Stimulated activated CD4-positive, alpha-beta T cell treated with anti-CD3 and anti-CD28 coated beads, Interleukin-1b, Interleukin-23, amount 100 ng/mL, for 48 hours (primary cell): ENCODE measurements at places on chromosomes 2 and 18.

DNA sequence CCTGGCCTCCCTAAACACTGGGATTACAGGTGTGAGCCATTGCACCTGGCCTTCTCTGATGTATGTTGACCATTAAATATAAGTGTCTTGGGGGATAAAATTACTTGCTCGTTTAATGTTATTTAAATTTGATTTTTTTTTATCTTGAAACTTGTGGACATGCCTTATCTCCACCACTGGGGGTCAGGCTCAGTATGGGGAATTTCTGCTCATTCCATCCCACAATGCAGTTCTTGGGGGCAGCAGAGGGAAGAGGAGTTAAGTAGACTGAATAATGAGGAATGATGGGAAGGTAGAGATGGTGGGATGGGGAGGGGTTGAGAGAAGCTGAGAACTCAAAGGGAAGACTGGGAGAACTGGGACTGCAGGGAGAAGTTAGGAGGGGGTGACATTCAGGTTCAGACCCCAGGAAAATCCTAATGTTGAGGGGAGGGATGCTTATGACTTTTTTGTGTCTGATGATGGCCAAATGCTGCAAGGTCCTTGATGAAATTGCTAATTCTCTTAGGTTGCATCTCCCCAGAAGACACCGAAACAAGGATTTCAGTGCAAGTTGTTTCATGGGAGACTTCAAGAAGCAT, 174.2 kb downstream of the MIB1 start:
- DNase-seq = no peak

- no peak for DNase-seq
Observed at GRCh38 chr2:204205538-204205937, 269.0 kb downstream of the ICOS start.

- no peak for DNase-seq
Observed at GRCh38 chr18:9750606-9751304, 42.7 kb downstream of the RAB31 start.

DNA sequence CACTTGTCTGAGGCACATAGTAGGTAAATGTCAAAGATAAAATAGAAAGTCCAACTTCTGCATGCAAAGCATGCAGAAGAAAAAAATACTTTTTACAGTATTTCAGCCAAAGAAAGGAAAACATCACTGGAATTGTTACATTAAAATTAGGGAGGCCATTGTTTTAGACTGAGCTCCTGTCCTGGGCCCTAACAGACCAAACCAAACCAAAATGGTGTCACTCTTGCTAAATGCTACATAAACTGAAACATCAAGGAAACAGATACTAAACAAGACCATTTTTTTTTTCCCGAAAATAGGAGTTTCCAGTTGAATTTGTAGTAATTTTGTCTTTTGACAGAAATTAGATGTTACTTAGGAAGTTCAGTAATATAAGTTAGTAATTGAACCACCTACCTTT, 508.8 kb downstream of the DSC3 start:
- no peak for DNase-seq

DNA sequence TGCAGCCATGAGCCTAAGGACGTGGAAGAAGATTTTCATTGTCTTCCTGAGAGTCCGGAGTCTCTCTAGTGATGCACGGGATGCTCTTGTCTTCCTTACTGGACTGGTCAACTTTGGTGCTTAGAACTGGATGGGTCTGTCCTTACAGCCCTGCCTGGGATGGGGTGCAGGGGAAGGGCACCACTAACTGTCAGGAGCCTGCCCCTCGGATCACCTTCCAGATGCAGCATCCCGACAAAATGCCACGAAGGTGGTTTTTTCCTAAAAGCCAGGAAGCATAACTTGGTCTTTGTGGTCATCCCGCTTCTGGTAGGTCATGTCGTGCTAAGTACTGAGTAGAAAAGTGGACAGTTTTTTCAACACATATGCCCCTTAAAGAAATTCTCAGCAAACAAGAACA, 207.4 kb upstream of the TWIST2 start:
- DNase-seq = no peak

DNA sequence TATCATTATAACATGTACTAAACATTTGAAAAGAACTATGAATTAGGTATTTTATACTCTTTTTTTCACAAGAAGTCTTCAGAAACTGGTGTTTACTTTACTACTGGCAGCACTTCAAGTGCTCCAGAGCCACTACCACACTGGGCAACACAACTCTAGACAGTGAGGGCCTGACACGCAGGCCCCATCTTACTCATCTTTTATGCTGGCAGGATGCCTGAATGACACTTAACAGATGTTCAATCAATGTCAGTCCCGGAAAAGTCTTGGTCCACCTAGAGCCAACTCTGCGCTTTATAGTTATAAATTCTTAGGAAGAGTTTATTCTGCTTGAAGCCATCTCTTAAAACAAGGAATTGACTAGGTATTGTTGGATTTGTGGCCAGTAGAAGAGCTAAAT, 8.7 kb upstream of the WIPF1 start:
- peak; percentile 55 for DNase-seq

- DNase-seq = no peak
Observed at GRCh38 chr2:568639-569235, 108.5 kb downstream of the TMEM18 start.

GRCh38 chr2:85485815-85486214, 53.2 kb upstream of the MAT2A start:
- no peak for DNase-seq

DNA sequence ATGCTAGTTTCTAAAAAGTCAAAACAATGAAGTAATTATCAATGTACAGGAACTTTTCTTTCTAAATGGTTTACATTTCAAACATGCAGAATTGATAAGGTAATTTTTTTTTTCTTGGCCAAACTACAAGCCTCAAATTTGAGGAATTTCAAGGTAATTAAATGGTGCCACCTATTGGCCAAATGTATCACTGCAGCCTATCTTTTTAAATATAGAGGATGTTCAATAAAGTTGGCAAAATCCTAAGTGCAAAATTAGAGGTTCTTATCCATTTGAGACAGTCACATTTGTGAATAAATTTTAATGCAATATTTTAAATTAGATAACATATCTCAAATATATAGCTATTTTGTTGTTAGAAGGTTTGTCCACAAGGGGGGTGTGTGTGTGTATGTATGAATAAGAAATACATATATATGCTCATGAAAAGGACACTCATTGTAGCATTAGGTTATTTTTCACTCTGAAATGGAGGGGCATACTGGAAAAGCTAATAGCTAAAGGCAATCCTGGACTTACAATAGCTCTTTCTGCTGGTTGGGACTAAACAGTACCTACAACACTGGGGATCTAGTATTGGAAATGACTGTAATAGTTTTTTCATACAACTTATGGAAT, 26.2 kb downstream of the MMADHC start:
- no peak for DNase-seq

GRCh38 chr2:12455661-12456060, 261.1 kb upstream of the TRIB2 start:
- no peak for DNase-seq

- DNase-seq = peak; percentile 56
Observed at GRCh38 chr2:157245846-157246764, 11.4 kb upstream of the GALNT5 start.

GRCh38 chr2:230721712-230722111, 9.1 kb downstream of the CAB39 start:
- DNase-seq = no peak

GRCh38 chr2:172775319-172775718, 39.7 kb downstream of the RAPGEF4 start:
- no peak for DNase-seq

GRCh38 chr18:43442571-43442970, 165.3 kb upstream of the SYT4 start:
- no peak for DNase-seq

DNA sequence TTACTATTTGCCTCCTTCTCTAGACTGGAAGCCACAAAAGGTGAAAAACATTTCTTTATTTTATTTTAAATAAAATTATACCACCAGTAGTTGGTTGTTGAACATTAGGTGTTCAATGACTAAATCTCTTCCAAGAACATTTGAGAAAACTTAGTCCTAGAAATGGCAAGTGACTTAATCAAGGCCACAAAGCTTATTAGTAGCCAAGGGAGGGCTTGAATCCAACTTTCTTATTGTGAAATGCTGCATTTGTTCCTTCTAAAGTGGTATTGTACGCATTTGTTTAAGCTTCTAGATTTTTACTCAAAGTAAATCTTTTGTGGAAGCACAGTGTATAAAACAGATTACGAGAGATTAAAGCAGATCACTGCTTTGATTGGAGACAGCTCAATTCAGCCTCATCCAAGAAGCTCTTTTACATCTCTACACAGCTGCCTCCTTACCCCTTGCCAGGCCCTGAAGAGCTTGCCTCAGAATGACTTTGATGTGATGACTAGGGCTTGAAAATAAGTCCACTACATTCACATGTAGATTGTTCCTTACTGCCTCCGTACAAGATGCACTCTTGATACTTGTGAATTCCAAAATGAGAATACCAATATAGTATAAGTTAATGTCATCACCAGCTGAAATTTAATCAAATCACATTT, 244.8 kb downstream of the XIRP2 start:
- DNase-seq = no peak

GRCh38 chr2:134234535-134234934, 19.3 kb upstream of the MGAT5 start:
- DNase-seq = no peak

- no peak for DNase-seq
Observed at GRCh38 chr2:43146083-43146482, 80.3 kb downstream of the ZFP36L2 start.

GRCh38 chr18:7896161-7896560, 329.0 kb downstream of the PTPRM start:
- DNase-seq = no peak

DNA sequence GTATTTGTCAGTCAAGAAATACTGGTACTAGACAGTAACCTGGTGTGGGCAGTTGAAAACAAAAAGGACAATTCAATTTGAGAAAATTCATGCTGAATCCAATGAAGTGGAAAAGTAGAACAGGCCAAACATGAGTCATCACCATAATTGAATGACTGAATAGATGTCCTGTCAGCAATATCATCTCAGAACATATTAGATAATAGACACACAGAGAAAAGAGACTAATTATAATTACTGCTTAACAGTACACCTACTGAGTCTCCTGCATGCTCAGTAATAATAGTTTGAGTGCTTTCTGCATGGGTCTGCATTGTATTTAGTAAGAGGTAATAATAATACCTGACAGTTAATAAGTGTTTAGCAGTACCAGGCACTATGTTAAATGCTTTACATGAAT, 138.6 kb upstream of the ZC3H15 start:
- DNase-seq = no peak

- no peak for DNase-seq
Observed at GRCh38 chr18:58362829-58363271, 266.0 kb downstream of the ALPK2 start.

- no peak for DNase-seq
Observed at GRCh38 chr2:233968556-233968955, 51.4 kb downstream of the TRPM8 start.

DNA sequence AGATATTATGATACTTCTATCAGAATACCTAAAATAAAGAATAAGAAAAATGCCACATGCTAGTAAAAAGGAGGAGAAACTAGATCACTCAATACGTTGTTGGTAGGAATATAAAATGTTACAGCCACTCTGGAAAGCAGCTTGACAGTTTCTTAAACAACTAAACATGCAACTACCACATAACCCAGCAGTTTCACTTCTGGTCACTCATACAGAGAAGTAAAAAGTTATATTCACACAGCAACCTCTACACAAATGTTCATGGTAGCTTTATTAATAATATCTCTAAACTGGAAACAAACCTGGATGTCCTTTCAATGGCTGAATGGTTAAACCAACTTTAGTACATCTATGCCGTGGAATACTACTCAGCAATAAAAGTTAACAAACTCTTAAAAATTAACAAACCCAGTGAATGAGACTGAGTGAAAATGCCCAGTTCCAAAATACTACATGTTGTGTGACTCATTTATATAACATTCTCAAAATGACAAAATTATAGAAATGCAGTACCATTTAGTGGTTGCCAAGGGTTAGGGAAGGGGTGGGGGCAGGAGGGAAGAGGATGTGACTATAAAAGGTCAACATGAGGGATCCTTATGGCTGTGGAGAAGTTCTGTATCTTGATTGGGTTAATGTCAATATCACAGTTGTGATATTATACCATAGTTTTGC, 124.1 kb downstream of the MMADHC start:
- DNase-seq = peak; percentile 9

DNA sequence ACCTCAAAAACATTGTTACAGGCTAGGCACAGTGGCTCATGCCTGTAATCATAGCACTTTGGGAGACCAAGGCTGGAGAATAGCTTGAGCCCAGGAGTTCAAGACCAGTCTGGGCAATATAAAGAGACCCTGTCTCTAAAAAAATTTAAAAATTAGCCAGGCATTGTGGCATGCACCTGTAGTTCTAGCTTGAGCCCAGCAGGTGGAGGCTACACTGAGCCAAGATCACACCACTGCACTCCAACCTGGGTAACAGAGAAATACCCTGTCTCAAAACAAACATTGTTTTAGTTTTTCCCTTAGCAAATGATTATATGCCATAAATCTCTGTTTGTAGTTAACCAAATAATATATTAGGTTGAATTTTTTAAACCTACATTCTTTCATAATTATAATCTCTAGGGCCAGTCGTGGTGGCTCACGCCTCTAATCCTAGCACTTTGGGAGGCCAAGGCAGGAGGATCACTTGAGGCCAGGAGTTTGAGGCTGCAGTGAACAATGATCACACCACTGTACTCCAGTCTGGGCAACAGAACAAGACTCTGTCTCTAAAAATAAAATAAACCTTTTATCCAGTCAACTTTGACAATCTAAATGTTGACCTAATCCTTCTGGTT, 13.3 kb upstream of the CYP20A1 start:
- no peak for DNase-seq

GRCh38 chr18:28690836-28691495, 514.0 kb upstream of the CDH2 start:
- DNase-seq = no peak

- no peak for DNase-seq
Observed at GRCh38 chr18:44726059-44726421, 45.4 kb downstream of the SETBP1 start.

- no peak for DNase-seq
Observed at GRCh38 chr2:197674591-197674990, 796 bp downstream of the RFTN2 start.

DNA sequence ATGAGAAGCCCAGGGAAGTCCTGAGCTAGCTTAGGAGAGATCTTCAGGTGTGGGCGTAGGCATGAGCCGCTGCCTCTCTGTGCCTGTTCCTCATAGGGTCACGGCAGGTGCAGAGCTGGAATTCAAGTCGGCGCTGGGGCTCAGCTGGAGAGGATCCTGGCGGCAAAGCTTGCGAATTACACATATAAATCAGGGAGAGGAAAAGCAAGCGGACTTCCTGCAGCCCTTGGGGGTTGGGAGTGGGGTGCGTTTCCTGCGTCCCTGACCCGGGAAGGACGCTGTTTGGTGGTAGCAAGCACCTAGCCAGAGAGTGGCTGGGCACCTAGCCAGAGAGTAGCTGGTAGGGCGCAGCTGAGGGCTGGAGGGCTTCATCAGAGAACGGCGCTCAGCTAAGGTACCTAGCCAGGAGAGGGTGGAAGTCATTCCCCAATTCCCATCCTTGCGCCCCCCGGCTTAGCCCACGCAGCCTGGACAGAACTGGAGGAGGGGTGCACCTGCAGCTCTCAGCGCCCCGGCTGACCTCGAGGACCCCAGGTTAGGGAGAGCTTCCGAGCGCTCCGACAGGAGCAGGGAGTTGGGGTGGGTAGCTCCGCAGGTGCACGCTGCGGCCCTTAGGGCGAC, 459 bp upstream of the EFR3B start:
- DNase-seq = peak; percentile 5

- DNase-seq = no peak
Observed at GRCh38 chr2:65639156-65639864, 206.9 kb upstream of the SPRED2 start.
